ENCODE measurements at places on chromosomes 7 and 10.

DNA sequence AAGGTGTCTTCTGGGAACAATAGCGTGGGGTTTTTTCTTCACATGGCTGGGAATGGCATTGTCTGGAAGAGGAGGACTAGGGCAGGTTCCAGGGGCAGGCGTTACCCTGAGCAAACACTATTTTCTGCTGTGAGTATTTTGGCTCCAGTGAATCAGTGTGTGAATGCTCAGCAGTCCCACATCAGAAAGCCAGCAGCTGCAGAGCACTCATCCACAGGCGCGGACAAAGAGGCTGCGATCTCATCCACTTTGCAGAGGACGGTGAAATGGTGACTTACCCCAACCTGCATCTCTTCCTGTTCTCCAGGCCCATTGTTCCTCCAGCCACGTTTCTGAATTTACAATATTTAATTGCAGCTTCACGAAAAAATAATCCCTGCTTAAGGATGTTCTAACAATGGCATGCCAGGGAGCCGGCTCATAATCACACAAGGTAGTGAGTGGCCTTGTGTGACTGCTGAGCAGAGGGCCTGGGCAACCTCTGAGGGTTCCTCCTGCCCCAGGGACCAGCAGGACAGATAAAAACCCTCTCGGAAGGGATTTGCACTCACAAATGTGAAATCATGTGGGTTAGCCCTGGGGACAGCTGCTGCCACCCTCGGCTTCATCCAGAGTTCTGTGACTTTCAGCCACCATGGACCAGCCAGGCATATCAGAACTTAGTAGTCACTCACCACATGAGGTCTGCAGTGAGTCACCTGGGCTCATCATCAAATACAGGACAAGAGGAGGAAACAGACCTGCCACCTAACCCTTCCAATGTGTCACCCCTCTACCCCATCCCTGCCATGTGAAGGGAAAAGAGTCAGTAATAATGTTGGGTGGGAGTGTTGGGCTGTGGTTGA, 65.0 kb upstream of the EN2 start:
- DNase-seq: no peak

DNA sequence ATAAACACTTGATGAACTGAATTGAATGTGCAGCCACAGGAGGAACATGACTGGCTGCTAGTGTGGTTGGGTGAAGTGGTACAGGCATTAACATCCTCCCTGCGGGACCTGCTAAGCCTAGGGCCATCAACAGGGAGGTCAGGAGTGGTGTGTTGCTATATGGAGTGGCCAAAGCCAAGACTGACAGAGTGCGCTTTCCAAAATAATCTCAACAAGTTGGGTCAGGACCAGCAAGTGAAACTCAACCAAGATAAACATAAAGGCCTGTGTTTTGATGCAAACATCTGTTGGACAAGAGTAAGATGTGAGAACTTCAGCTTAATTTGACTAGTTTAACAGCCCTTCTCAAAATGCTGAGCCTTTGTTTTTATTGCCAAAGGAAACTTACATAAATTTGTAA, 97.7 kb downstream of the WDFY4 start:
- no peak for DNase-seq

- no peak for DNase-seq
Measured at GRCh38 chr7:33853361-33854062, 51.8 kb upstream of the BMPER start.

DNA sequence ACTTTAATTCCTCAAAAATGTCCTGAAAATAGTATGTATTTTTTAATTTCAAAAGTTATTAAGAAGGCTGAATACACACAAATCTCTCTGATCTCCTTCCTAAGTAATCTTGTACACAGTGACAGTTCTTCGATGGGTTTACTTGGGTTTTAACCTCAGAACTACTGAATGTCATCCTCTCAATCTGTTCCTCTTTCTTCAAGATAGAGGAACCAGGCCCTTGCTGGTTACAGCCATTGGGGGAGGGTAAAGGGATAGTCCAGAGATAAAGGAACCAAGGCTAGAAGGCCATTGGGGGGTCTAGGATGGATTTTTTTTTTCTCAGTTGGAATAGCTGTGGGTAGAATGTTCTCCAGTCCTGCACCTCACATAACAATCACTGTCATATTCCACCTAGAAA, 224.9 kb downstream of the SKIDA1 start:
- DNase-seq: no peak

DNA sequence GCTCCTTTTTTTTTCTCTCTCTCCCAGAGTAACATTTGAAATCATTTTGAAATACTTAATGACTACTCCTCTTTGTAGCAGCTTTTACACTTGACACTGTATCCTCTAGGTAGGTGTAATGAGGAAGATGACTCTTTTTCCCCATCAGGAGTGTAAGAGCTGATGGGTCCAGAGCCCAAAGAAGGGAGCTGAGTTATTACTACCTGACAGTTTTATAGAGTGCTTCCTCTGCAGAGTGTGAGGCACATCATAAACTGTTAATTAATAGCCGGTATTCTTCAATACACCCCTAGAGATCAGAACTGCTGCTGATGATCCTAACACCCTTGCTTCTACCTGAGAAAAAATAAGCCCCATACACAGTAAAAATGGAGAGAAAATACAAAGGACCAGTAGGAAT, 279.8 kb upstream of the SEMA3A start:
- DNase-seq: no peak

- no peak for DNase-seq
Measured at GRCh38 chr10:1591045-1591444, 146.3 kb downstream of the ADARB2 start.

Measured in lower lobe of right lung (tissue), 2 donors.